ENCODE measurements at places on chromosomes 4 and X.

GRCh38 chr4:7411896-7412553 lies 22.7 kb downstream of the PSAPL1 start:
- DNase-seq, result no peak

DNA sequence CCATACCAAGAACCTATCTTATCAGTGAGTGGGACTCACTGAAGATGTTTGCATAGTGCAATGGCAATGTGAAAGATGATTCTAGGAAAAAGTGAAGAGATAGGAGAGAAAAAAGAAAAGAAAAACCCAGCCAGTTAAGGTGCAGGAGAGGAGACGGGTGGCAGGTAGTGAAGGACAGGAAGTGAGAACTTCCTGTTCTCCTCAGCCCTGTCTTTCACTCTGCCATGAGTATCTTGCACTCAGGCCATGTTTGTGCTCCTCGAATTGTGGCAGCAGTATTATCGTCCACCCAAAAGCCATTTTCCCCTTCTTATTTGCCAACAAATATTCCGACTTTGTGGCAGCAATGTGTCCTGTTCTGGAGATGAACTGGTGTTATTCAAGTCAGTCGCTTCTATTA lies 8.6 kb upstream of the ENPEP start:
- DNase-seq, result no peak

DNA sequence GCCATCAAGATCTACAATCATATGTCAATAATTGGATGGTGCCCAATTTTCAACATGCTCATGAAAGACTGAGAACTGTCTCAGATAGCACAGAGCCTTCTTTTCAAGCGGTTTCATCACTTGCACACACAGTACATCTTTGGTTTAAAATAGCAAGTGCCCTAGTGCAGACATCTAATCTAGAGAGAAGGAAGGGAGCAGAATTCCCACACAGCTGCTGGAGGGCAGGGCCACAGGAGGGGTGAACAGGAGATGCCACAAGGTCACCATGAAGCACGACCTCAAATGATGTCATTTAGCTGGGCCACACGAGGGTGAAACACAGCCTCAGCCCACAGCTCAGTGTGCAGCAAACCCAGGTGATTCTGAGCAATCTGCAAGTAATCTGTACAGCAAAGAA lies 24.3 kb downstream of the LEF1 start:
- DNase-seq, result no peak

- no peak for DNase-seq
Measured at GRCh38 chrX:47235691-47236103, 2.9 kb downstream of the USP11 start.

DNA sequence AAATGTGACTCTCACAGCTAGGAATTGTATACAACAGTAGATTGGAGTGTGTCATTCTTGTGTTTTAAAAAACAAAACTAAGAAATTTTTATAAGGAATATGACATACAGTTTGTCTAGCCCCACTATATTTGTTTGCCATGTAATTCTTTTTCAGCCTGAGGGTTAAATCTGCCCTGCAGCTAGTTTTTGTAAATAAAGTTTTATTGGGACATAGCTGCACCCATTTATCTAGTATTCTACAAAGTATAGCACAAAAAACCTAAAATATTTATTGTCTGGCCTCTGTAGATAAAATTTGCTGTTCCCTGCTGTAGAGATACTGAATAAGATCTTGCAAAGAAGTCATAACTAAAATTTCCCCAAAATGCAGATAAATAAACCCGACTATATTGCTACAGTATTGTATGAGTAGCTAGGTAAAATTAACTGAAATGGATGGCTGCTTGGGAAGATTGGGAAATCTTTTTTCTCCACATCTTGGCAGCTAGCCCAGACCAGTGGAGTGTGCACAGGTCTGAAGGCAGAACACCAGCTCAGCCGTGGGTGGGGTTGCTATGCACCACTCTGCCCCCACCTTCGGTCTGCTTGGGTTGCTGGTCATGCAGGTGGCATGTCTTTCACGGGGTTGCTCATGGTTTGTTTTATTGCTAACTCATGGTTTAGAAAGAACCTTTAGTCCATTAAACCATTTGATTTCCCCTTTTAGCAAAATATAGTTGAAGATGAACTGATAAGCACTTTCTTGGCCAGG lies 127.9 kb downstream of the KLHL8 start:
- peak; percentile 79 for DNase-seq

GRCh38 chrX:9003041-9003440 lies 30.9 kb downstream of the FAM9B start:
- no peak for DNase-seq

DNA sequence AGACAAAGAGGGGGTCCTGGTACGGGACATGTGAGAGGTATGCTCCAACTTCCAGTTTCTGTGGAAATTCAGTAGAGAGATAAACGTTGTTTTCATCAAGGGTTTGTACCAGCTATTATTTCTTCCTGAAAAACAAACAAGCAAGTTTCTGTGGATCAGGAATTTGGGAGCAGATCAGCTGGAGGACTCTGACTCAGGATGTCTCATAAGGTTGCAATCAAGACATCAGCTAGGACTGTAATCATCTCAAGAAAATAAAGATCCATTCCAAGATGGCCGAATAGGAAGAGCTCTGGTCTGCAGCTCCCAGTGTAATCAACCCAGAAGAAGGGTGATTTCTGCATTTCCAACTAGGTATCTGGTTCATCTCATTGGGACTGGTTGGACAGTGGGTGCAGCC lies 23.5 kb upstream of the NFKB1 start:
- DNase-seq, result peak; percentile 50

GRCh38 chr4:157751631-157752030 lies 421.2 kb downstream of the GASK1B start:
- DNase-seq, result no peak

DNA sequence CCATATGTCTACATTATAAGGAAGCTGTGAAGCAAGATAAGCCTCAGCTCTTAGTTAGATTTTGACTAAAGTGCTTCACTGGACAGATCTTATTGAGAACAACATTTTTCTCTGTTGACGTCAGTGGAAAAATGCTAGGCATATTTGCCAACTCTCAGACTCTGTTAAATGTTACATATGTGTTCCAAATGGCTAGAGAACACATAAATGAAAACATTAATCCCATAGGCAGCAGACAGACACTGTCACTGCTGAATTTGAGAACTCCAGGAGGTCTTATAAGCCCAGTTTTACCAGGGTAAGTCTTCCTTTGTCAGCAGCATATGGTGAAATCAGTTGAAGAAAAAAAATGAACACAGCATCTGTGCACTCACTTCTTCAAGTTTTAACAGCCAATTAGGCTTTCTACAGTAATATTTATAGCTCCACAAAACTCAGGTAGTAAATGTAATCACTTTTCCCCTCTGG lies 186.9 kb downstream of the CAMK2D start:
- DNase-seq, result peak; percentile 84

GRCh38 chrX:79604364-79604763 lies 237.2 kb upstream of the ITM2A start:
- no peak for DNase-seq

- no peak for DNase-seq
Measured at GRCh38 chrX:102029026-102029425, 96.5 kb upstream of the TCEAL2 start.

GRCh38 chr4:155582041-155582440 lies 84.6 kb upstream of the GUCY1A1 start:
- no peak for DNase-seq

- peak; percentile 59 for DNase-seq
Measured at GRCh38 chr4:78766026-78766425, 10.1 kb upstream of the BMP2K start.

DNA sequence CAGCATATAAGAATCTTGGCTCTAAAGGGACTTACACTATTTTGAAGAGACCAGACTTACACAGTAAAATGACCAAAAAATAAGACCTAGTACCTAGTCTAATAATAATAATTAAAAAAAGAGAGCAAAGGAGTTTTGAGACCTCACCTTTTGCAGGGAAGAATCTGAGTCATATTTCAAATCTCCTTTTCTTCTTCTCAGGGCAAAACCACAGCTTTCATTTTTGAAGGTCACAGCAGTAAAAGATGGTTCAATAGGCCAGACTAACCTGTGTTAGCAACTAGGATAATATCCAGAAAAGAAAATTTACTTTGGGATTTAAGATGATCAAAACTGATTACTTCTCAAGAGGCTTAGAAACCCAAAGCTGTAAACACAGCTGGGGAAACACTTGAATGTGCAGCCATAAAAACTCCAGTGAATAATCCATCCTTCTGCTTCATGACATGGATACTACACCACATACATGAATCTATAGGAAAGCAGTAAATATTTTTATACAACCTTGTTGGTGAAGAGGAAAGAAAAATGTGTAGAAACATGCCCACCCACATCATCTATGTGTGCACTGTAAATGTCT lies 25.9 kb upstream of the LNX1 start:
- no peak for DNase-seq

- DNase-seq, result no peak
Measured at GRCh38 chrX:132744470-132744869, 214.0 kb downstream of the HS6ST2 start.

DNA sequence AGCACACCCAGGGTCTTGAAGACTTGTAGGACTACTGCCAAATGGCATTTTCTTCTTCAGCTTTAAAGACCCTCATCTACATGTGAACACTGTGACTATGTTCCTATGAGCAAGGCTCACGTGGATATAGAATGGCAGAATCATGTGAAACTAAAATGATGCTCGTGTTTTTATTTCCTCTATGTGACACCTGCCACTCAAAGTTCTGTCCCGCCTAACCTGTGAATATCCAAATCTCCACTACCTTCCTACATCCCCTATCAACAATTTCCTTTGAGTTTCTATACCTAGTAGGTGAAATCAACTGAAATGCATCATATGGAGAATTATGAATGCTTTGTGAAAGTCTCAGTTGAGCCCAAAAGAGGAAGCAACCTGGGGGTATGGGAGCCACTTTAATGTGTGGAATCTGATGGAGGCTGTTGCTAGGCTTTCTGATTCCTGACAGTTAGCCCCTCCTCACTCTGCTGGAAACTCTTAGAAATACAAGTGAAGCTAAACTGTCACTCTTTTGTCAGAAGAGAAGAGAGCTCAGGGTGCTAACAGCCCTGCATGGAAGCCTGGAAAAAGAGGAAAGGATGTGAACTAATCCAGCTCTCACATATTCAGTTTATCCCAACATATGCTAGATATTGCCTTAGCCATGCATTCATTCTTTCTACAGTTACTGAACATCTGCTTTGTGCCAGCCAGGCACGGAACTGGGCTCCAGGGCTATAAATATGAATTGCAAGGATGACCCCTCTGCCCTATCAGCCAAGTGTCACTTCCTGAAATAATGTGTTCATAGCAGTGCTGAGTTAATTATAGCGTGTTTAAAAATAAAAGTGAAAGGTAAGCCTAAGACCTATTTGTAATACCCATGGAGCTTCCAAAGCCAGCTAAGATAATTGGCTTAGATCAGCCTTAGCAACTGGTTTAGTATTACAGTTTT lies 11.0 kb downstream of the LHFPL1 start:
- no peak for DNase-seq

DNA sequence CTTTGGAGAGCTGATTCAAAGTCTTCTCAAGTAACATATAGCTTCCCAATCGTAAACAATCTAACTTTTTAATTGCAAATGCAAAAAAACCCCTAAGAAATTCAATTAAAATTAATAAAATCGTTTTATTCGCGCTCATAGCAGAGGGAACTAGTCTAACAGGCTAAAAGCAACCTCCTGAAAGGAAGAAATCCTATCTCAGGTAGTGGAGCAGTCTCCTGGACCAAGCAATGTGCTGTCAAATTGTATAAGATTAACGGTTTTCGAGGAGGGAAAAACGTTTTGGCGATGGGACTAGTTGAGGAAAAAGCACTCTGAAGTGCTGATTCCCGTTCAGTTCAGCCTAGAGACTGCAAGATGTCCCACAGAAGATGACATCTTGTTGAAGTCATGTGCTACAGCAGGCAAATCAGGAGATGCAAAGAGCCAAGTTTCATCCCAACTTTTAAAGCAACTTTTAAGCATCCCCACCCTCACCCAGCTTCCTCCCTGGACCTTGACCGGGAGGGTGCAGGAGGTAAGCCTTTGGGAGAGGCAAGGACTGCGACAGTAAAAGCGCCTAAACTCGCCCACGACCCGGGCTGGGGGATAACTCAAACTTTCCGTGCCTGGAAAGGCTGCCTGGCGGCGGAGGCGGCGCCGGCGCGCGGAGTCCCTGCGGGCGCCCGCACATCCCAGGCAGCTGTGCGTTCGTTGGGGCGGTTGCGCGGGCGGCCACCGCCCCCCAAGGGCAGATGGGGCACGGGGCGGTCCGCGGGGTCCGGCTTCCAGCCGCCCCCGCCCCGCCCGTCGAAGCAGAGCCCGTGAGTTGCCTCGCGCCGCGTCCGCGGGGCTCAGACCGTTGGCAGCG lies 784 bp downstream of the MAP7D3 start:
- no peak for DNase-seq

- DNase-seq, result no peak
Measured at GRCh38 chr4:38464328-38464727, 199.7 kb upstream of the KLF3 start.

GRCh38 chr4:16114546-16114945 lies 30.7 kb upstream of the PROM1 start:
- DNase-seq, result no peak

DNA sequence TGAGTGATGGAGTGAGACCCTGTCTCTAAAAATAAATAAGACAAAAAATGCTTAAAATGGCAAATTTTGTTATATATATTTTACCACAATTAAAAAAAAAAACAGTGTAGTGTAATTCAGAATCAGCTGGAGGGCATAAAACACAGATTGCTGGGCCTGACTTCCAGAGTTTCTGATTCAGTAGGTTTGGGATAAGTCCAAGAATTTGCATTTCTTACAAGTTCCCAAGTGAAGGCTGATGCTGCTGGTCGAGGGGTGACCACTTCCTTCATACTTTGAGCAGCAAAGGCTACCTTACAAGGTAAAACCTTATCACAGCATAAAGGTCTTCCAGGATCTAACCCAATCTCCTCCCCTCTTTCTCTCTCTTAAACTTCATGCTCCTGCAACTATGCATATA lies 40.7 kb downstream of the KLHL8 start:
- peak; percentile 33 for DNase-seq

DNA sequence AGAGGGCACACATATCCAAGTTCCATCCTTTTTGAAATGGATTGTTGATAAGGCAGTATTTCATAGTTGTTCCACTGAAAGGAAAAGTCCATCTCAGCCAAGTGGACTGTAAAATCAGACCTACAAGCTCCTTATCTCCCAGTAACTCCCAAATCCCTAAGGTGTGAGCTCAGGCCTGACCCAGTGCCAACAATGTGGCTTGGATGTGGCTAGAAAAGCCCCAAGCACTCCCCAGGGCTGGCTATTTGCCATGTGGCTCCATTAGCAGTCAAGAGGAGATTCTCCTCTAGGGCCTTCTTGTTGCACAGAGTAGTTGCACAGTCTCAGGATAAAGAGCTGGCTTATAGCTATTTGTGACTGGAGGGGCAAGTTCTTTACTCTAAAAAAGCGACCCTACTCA lies 25.0 kb upstream of the DGKK start:
- DNase-seq, result no peak

GRCh38 chr4:188221090-188221489 lies 81.8 kb downstream of the TRIML1 start:
- DNase-seq, result no peak

DNA sequence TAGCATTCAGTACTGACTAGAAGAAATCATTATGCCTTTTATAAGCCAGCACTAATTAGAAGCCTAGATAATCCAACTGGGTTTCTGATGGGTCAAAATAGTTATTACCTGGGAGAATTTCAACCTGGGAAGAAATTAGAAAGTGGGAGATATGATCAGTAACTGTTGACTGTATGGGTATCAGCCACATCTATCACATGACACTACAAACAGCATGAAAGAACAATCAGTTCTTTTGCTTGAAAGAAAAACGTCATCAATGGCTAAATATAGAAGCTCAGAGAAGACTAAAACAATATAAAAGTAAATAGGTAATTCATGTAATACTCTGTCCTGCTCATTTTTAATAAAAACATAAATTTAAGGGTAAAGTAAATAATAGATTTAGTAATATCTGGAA lies 145.1 kb downstream of the CAMK2D start:
- DNase-seq, result no peak

- DNase-seq, result no peak
Measured at GRCh38 chrX:123330229-123330942, 146.3 kb downstream of the GRIA3 start.
